Mucosa of gallbladder (tissue), 1 donor: ENCODE measurements at places on chromosomes 13 and 19.

GRCh38 chr19:45900738-45901431 lies 1.5 kb downstream of the MYPOP start:
- DNase-seq = no peak

GRCh38 chr13:111791131-111791530 lies 275.8 kb upstream of the SOX1 start:
- DNase-seq = no peak

DNA sequence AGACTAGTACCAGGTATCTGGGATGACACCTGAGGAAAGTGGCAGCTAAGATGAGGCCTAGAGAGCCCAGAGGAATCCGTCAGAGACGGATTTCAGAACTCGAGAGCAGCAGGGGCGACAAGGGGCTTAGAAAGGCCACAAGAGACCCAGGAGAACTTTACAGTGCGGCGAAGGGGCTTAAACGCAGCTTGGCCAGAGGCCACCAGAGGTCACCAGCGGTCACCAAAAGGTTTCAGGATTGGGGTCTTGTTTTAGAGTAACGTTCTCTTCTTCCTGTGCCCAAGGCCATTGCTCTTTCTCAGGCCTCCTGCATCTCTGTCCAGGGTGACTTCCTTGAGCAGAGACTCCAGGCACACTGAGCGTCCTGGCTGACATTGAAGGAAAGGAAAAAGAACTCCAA lies 2.2 kb downstream of the ZSCAN22 start:
- DNase-seq = no peak

GRCh38 chr19:2722541-2723344 lies 1.6 kb upstream of the DIRAS1 start:
- peak; percentile 49 for DNase-seq

DNA sequence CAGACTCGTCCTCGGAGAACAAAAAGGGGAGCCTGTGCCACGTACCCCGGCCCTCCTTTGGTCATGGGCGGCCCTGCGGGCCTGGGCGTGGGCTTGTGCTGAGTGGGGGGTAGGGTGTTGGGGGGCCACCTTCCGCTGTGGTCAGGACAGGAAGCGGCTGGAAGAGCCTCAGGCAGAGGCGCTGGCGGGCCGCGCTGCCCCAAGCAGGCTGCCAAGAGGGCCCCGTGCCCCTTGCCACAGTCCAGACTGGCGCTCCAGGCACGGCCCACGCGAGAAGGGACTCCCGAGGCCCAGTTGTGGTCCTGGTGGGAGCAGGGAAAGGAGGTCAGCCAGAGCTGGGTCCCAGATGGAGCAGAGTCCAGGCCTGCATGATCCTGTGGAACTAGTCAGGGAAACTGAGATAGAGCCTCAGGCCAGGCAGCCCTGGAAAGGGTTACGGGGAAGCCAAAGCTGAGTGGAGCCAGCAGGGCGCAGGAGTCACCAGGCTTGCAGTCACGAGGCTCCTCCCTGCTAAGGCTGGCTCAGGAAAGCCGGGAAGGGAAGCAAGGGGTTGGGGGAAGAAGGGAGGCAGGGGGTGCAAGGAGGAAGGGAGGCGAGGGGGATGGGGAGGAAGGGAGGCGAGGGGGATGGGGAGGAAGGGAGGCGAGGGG lies 135.0 kb downstream of the CRYL1 start:
- DNase-seq = no peak

DNA sequence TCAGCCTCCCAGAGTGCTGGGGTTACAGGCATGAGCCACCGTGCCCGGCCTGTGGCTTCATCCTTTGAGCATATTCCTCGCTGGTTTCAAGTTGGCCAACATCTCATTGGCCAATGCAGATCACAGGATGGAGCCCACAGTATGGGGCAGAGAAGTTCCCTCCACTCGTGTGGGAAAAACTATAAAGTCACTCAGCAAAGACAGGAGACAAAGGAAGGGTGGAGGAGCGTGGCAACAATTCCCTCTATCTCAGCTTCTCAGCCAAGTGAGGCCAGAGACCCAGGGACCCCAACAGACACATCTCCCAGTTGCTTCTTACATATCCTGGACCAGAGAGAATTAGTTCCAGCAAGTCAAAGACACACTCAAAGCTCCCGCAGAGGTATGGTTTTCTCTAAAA lies 184.6 kb upstream of the SOX1 start:
- no peak for DNase-seq
